ENCODE measurements at places on chromosomes 2 and 18.

GRCh38 chr2:3547915-3548314, 10.2 kb downstream of the RNASEH1 start:
- peak; percentile 56 for DNase-seq

- DNase-seq: no peak
These were observed 336.8 kb downstream of the CLIP4 start for GRCh38 chr2:29452036-29452435.

DNA sequence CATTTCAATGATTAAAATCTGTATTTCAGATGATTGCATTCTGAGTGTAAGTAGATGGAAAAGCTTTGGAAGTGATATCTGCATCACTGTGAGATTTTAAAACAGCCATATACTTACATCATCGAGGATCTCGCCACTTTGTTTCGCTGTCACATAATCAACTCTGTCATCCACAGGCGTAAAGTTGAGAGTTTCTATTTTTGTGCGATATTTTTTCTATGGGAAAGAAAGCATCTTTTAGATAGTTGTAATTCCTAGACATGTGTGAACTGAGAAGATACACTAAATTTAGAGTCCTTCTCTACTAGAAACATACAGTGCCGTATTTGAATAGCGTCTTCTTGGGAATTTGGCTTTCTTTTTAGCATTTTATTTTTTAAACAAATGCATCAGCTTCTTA, 158.8 kb downstream of the RIF1 start:
- no peak for DNase-seq

DNA sequence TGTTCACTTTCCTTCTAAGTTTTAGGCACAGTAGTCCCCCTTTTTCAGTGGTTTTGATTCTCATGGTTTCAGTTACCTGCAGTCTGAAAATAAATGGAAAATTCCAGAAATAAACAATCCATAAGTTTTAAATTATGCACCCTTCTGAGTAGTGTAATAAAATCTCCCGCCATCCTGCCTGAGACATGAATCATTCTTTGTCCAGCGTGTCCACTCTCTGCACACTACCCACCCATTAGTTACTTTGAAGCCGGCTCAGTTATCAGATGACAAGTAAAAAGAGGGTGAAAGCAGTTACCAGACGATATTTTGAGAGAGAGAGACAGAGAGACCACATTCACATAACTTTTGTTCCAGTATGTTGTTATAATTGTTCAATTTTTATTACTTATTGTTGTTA, 400.5 kb downstream of the TMX3 start:
- peak; percentile 15 for DNase-seq

DNA sequence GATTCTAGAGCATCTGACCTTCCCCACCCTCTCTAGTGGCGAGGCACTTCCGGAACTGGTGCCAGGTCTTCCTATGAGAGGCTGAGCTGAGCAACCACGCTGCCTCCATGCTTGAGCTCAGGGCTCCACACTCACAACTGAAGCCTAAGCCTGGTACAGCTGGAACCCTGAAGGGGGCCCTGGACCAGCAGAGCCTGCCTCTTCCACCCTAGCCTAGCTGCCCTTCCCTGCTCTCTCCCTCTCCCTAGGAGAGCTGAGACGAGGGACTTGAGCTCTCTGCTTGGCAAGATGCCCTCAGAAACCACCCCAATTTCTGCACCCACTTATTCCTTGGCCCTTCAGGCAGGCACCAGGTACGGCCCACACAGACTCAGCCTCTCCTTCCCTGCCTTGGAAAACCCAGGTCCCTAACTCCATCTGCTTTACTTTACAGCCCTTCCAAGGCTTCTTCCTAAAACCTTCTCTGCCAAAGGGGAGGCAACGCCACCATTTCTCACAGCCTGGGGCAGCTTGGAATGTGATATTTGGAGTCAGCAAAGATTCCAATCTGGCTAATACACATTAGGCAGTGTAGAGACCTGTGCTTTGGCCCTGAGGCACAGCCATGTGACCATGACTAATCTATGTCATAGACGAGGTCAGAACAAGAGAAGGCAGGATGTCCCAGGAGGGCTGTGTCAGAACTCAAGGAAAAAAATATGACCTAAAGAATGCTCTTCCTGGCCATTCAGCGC, 18.8 kb downstream of the COX7A2L start:
- DNase-seq: peak; percentile 97

- no peak for DNase-seq
These were observed 1.7 kb downstream of the CYTIP start for GRCh38 chr2:157442191-157442590.

DNA sequence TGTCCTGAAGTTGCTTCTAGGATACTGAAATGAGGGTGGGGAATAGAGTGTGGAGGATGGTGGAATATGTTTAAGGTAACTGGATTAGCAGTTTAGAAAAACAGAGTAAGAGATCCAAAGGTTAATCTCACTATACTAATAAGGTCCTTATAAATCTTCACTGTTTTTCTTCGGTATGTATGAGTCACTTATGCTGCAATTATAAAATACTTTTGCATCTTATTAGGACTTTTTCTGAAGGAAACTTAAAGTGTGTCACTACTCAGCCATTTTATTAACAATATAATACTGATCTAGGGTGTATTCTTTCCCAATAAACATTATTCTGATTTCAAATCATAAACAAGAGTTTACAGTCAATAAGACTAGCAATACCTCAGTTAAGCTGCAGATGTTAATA, 182.3 kb downstream of the ZNF521 start:
- peak; percentile 28 for DNase-seq

GRCh38 chr2:135091681-135092080, 39.6 kb downstream of the RAB3GAP1 start:
- no peak for DNase-seq

GRCh38 chr18:8221452-8221851, 387.8 kb upstream of the RAB12 start:
- no peak for DNase-seq

DNA sequence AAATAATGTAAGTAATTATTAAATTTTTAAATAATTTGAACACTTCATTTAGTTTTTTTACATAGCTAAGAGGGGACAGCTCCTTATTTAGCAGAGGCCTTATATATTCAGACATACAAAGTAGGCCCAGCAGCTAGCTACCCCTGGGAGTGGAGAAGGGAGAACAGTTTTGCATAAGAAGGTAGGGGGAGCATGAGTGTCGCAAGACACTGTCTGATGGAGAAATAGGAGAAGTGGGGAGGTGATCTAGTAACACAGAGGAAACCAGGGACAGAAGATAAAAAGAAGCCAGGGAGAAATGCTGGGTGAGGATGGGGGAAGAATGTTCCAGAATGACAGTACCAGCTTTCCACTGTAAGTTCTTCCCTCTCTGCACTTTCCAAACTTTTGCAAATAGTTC, 16.0 kb upstream of the RGPD4 start:
- DNase-seq: no peak

DNA sequence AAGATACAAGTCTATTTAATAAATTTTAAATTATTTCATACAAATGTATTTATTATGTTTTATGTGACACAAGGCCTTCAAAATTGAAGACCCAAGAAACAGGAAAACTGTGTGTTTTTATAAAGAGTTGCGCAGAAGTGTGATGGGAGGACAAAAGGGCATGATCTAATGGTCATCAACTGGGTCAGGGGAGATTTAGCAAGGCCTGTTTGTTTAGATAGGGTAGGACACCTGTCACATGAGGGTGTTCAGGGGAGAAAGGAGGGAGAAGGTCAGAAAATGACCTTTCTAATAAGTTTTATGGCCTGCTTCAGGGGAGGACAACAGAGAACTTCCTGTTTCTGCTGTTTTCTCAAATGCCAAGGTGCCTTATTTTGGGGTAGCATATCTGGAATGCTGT, 528.8 kb downstream of the STK39 start:
- DNase-seq: no peak

DNA sequence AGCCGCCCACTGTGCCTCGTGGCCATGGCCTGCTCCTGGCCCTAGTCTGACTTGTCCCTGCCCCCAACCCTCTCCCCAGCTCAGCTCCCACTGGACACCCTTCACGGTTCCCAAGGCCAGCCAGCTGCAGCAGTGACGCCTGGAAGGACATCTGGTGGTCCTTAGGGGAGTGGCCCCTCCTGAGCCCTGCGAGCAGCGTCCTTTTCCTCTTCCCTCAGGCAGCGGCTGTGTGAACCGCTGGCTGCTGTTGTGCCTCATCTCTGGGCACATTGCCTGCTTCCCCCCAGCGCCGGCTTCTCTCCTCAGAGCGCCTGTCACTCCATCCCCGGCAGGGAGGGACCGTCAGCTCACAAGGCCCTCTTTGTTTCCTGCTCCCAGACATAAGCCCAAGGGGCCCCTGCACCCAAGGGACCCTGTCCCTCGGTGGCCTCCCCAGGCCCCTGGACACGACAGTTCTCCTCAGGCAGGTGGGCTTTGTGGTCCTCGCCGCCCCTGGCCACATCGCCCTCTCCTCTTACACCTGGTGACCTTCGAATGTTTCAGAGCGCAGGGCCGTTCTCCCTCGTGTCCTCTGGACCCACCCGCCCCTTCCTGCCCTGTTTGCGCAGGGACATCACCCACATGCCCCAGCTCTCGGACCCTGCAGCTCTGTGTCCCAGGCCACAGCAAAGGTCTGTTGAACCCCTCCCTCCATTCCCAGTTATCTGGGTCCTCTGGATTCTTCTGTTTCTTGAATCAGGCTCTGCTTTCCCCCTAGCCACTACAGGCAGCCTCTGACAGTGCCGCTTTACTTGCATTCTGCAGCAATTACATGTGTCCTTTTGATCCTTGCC, 35.8 kb downstream of the ANO7 start:
- peak; percentile 74 for DNase-seq

DNA sequence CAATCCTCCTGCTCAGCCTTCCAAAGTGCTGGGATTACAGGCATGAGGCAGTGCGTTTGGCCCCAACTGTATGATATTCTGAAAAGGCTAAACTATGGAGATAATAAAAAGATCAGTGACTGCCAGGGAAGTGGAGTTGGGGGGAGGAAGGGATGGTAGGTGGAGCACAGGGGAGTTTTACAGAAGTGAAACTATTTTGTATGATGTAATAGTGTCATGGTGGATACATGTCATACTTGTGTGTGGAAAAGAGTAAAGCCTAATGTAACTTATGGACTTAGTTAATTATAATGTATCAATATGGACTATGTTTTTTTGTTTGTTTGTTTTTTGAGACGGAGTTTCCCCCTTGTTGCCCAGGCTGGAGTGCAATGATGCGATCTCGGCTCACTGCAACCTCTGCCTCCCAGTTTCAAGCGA, 2.9 kb upstream of the GGCX start:
- no peak for DNase-seq

DNA sequence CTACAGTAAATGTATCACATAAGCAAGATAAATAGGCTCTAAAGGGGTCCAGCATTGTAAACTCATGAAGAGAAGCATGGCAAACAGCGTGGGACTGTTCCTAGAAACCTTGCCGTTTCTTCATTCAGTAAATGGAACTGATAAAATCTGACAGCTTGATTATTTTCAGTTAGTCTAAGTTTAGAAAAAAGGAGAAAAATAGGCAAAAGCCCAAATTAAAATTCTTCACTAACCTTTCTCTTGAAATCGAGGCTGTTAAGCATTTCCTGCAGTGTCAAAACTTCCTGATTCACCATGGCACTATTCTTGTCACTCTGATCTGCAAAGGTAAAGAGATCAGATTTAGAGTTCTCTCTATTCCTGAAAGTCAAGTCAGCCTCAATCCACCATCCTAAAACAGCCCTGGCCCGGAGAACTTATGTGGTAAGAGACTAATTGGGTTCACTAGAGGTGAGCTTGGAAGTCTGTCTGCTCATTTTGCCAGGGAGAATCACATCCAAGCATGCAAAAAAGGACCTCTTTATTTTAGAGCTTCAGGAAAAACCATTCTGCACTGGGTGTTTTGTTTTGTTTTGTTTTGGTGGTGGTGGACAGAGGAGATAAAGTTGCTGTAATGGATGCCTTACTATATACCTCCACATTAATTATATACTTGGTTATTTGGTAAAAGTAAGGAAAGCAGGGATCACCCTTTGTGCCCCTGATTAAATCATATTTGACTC, 52.4 kb upstream of the STAT1 start:
- no peak for DNase-seq

- no peak for DNase-seq
These were observed 36.5 kb upstream of the DSG1 start for GRCh38 chr18:31281437-31281836.

GRCh38 chr18:71025505-71026225, 736.8 kb downstream of the SOCS6 start:
- no peak for DNase-seq

DNA sequence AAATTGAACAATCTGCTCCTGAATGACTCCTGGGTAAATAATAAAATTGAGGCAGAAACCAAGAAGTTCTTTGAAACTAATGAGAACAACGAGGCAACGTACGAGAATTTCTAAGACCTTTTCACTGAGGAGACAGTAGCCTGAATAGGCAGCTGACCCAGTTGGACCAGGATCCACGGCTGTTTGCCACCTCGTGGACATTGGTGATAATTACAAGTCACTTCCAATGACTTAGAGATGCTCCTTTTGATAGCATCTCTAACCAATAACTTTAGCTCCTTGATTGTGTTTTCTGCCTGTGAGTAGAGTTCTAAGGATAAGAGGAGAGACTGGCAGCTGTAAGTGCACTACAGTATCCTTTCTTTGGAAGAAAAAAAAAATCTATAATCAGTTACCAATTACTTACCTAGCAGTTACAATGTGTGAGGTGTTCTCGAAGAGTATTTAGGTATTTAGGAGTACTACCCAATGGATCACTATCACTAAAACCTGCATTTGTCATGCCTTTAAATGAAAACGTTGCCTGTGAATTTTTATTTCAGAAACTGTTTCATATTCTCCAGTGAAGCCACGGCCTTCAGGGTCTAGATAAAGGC, 31.3 kb upstream of the CNTNAP5 start:
- peak; percentile 24 for DNase-seq

- DNase-seq: peak; percentile 25
These were observed 210.1 kb downstream of the NDUFA10 start for GRCh38 chr2:239814861-239815601.

GRCh38 chr2:128790541-128791001, 471.9 kb upstream of the HS6ST1 start:
- no peak for DNase-seq
